ENCODE measurements at places on chromosomes 5 and 9.

GRCh38 chr5:39702928-39703327 lies 278.1 kb upstream of the DAB2 start:
- no peak for DNase-seq

DNA sequence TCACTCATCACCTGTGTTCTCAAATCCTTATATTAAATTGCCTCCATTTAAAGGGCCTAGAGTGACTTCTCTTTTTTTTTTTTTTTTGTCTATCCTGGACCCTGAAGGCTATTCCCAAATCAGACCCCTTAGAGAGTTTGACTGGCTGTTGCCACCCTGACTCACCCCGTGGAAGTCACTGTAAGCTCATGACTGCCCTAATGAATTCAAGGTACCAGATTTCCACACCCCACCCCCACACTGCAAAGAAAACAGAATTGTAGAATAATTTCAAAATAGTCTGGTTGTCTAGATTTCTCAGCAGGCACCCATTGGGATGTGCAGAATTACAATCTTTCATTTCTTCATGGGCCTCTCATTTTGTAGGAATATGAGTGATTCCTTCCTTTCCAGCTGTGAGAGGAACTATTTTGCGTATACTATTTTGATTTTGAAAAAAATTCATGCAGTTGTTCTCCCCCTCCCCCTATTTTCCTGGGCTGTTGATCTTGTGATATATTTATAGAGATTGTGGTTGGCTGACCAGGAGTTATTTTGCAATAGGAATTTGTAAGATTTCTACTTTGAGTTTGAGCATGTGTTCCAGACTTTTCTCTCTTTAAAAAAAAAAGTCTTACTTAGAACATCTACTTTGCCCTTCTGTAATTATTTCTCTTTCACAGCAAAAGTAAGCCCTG lies 79.1 kb downstream of the ZNF618 start:
- no peak for DNase-seq

GRCh38 chr9:133058550-133059320 lies 3.0 kb upstream of the CEL start:
- no peak for DNase-seq

DNA sequence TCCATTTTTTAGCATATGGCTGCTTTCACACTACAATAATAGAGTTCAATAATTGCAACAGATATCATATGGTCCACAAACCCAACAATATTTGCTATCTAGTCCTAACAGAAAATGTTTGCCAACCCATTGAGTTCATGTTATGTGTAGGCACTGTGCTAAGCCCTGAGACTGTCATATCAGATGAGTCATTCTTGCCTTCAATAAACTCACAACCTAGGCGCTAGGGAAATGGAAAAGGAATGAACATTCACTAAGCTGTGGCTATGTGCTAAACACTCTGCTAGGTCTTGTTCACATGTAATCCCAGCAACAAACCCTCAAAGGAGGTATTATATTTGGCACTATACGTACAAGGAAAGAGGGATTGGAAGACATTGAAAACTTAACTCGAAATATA lies 8.4 kb upstream of the TIMD4 start:
- DNase-seq: no peak

DNA sequence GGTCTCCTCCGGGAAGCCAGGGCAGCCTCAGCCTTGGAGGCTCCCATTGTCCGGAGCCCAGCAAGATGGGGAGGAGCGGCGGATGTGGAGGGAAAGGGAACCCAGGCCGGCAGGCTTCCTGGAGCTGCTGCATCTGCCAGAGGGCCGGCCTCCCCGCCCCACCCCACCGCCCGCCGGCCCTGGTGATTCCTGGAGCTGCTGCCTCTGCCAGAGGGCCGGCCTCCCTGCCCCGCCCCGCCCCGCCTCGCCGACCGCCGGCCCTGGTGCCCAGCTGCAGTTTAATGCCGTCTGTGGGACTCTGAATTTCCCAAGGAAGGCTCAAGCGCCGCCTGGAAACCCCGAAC lies 31.6 kb downstream of the EXD3 start:
- DNase-seq: no peak

GRCh38 chr5:175305251-175305650 lies 138.7 kb downstream of the DRD1 start:
- no peak for DNase-seq

DNA sequence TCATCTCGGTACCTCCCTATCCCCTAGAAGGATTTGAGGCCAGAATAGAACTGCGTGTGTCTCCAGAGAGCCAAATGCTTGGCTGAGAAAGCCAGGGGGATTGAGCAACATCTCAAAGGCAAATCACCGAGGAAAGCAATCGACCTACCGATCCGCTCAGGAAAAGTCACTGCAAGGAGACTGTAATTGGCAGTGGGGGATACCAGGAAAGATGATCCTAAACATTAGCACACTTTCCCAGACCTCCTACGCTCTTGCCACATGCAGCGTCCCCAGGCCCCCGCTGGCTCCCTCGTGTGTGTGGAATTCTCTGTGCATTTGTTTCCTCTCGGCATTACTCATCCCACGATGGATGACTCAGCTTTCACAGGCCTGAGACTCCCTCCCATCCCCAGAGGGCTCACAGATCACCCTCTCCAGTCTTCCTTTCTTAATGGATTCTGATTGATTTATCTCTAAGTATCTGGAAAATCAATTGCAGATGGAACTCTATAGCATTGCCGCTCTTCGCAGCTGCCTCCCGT lies 82.2 kb upstream of the ICE1 start:
- DNase-seq: no peak

- DNase-seq: no peak
Observed at GRCh38 chr5:96997265-96997859, 61.5 kb downstream of the LNPEP start.

GRCh38 chr9:88652876-88653275 lies 117.9 kb downstream of the NXNL2 start:
- DNase-seq: no peak

DNA sequence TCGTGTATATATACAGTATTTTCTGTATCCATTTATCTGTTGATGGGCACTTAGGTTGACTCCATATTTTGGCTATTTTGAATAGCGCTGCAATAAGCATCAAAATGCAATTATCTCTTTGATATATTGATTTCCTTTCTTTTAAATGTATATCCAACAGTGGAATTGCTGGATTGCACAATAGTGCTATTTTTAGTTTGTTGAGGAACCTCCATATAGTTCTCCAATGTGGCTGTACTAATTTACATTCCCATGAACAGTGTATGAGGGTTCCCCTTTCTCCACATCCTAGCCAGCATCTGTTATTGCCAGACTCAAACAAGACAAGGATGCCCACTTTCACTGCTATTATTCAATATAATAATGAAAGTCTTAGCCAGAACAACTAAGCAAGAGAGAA lies 9.1 kb upstream of the CTXN3 start:
- no peak for DNase-seq

GRCh38 chr9:9799287-9799686 lies 813.5 kb downstream of the PTPRD start:
- no peak for DNase-seq

- DNase-seq: no peak
Observed at GRCh38 chr5:179607160-179607931, 16.1 kb downstream of the HNRNPH1 start.

- no peak for DNase-seq
Observed at GRCh38 chr5:82905986-82906385, 171.2 kb downstream of the TMEM167A start.

GRCh38 chr9:120960001-120960400 lies 33.4 kb upstream of the TRAF1 start:
- no peak for DNase-seq

- no peak for DNase-seq
Observed at GRCh38 chr5:131957721-131958441, 12.4 kb upstream of the MEIKIN start.

DNA sequence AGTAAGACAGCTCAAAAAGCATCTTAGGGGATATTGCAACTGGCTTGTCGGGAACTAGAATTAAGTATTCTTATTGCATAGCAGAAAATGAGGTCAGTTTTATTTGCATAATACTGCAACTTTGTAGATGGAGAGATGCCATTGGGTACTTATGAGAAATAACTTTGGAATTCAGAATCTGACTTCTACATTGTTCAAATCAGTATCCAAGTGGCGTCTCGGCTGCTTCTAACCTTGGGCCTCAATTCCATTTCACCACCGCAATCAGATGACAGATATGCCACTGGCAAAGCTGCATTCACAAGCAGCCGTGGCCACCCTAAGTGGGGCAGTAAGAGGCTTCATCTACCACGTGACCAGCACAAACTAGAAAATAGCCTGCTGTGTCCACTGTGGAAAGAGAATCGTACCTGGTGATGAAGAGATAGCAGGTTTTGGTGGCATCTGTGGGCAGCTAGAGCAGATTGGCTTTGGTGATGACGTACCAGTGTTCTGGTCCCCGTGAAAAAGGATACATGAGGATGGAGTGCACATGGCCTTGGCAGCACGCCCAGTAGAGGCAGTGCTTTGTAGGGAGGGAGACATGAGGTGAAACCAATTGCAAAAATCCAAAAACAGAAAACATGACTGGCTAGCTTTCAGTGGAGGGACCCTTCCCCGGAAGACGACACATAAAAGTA lies 116.6 kb downstream of the KLHL3 start:
- no peak for DNase-seq

Data from stimulated activated CD8-positive, alpha-beta memory T cell treated with anti-CD3 and anti-CD28 coated beads, Interleukin-15, amount 100 ng/mL, for 24 hours (primary cell).